ENCODE measurements at places on chromosomes 2 and 18.

GRCh38 chr2:165239230-165239629 lies at the start of gene SCN2A:
SCN2A (plus strand) TSS chr2:165239414; CDS start chr2:165295824, 56,410 bp downstream.
- peak; percentile 70 for DNase-seq

DNA sequence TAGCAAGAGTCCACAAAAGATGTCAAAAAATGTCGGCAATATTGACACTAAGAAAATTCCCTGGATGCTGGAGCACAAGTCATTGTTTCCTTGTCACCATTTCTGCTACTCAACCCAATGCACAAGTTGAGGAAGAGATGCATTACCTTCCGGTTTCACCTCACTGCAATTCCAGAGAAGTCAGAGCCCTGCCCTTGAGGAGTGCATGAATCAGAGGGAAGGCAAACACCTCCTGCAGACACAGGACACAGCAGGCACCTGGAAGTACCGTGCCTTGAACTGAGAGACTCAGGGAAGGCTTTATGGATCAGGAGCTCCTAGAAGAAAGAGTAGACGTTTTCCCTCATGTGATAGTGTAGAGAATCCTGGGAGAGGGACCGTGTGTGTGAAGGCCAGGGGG lies 62.7 kb upstream of the ARL4C start:
- DNase-seq = no peak

GRCh38 chr2:102070058-102070642 lies 72.4 kb upstream of the IL1R1 start:
- DNase-seq = no peak

GRCh38 chr2:47697000-47697601 lies 85.8 kb upstream of the MSH6 start:
- DNase-seq = no peak

DNA sequence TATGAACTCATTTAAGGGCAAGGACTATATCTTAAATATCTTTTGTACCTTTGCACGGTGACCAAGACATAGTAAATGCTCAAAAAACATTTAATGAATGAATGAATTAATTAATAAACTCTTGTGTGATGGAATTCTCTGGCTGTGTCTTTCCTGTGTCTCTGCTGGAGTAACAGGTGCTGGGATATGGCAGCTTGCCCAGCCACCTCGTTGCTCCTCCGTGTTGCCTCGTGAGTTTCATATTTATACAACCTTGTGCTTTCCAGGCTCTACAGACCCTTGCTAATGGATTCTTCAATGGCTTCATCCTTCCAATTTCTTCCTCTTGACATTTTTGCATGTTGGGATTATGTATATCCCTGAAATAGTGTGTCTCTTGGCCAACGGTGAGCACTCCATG lies 30.4 kb downstream of the CTAGE1 start:
- no peak for DNase-seq

DNA sequence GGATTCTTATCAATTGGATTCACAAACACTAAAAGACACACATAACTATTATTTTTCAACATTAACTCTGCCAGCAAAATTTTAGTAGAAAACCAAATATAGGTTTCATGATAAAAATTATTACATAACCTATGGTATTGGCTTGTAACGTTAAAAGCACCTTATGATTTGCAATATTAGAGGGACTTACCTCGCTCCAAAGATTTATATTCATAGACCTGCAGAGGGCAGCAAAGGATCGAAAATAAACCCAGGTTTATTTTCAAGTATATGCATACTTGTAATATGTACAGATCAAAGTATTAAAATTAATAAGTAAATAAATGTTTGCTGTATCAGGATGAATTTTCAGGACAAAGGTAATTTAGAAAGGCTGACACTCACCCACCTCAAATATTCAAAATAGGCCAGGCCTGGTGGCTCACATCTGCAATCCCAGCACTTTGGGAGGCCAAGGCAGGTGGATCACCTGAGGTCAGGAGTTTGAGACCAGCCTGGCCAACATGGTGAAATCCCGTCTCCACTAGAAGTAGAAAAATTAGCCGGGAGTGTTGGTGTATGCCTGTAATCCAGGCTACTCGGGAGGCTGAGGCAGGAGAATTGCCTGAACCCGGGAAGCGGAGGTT lies 45.3 kb downstream of the LRPPRC start:
- no peak for DNase-seq

DNA sequence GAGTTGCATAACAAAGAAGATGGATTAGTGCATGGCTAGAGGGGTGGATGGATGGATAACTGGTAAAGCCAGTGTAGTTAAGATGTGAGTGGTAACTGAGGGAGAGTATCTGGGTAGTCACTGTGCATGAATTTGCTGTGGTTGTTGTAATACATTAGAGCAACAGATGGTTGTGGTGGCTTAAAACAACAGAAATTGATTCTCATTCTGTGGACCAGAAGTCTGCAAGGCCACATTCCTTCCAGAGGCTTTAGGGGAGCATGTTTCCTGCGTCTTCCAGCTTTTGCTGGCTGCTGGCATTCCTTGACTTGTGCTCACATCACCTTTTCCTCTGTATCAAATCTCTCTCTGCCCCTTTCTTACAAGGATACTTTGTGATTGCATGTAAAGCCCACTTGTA lies 155.4 kb downstream of the ASB1 start:
- DNase-seq = no peak

GRCh38 chr2:205868773-205869333 lies 186.6 kb downstream of the NRP2 start:
- DNase-seq = no peak
